ENCODE measurements at places on chromosomes 3 and 15. TPM values are rescaled to one million over a fixed set of nuclear protein-coding genes. Genes with fewer than 3 reads are reported as not detected.

DNA sequence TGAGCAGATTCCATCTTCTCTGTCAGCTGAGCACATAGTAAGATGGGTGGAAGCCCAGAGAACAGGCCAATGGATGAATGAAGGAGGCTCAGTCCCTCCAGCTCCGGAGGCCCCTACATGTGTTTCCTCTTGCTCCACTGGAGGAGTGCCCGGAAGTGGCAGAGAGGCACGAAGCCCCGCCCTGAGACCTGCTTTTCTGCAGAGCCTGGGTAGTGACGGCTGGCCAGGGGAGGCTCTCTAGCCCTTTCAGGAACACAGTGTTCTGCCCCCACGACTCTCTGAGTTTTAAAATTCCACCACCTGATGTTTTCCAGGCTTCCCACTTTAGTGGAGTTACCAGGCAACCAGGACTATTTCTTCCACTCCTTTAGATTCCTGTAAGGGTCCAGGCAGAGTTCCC is 149.4 kb upstream of the SLC6A11 start:
- no peak for DNase-seq

The VILL gene
- total RNA-seq, result 32.9 TPM

DNA sequence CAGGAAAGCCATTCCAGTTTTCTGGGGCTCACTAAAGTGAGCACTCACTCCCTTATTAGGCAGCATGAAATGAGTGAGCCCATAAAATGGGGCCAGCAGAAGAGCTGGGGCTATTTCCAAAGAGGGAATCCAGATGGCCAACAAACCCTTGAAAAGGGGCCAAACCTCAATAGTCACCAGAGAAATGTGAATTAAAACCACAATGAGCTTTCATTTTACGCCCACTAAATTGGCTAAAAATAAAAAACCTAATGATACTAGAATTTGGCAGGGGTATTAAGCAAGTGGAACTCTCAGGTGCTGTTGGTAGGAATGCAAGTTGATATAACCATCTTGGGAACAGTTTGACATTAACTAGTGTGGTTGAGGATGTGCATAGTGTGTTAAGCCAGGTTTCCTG is 42.1 kb upstream of the RAF1 start:
- no peak for DNase-seq

- DNase-seq, result peak; percentile 7
These were observed 1.4 kb downstream of the PLSCR1 start for GRCh38 chr3:146542978-146543377.

GRCh38 chr15:45555934-45556608 is 31.1 kb upstream of the BLOC1S6 start:
- DNase-seq, result peak; percentile 32

The AP3B2 gene
- 0.61 TPM for total RNA-seq

- no peak for DNase-seq
These were observed 514.4 kb downstream of the FGF12 start for GRCh38 chr3:192212979-192213378.

- no peak for DNase-seq
These were observed 26.1 kb downstream of the RAB6B start for GRCh38 chr3:133869586-133869985.

- DNase-seq, result no peak
These were observed 54.7 kb upstream of the SLCO2A1 start for GRCh38 chr3:134084242-134084950.

DNA sequence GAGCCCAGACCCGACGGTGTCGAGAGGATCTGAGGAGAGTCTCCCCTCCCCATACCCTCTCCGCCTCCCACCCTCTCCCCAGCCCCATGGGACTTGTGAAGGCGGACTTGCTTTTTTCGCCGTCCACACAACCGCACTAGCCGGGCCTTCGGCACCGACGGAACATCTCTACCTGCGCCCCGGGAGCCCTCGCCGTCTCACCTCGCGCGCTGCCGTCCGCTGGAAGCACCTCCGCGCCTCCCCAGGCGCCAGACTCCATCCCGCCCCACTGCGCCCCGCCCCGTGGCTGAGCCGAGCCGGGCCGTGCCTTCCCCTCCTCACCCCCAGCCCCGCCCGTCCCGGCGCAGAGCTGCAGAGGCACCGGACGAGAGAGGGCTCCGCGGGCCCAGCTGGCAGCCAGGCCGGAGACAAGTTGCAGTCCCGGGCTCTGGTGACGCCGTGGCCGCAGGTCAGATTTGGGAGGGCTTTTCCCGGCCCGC is at the start of the genes DUOX1 and DUOXA1:
Gene DUOX1, plus strand, starts transcription at position 344 of the 479 bp plus-strand sequence. CDS start 1,973 bp downstream, outside the sequence.
Gene DUOXA1, minus strand, starts transcription at position 229 of the 479 bp plus-strand sequence. CDS start 6,865 bp downstream, outside the sequence.
- peak; percentile 41 for DNase-seq

The GTPBP8 gene
- 23.5 TPM for total RNA-seq

- no peak for DNase-seq
These were observed 156.7 kb upstream of the SMAD3 start for GRCh38 chr15:66908744-66909095.

The FILIP1L gene
- 0.24 TPM for total RNA-seq

The CASR gene
- not detected for total RNA-seq

GRCh38 chr15:20341901-20342600 is 199.5 kb downstream of the GOLGA6L6 start:
- DNase-seq, result peak; percentile 26

GRCh38 chr15:63274427-63274826 is 3.0 kb upstream of the APH1B start:
- DNase-seq, result no peak

The PRKCD gene
- 46.7 TPM for total RNA-seq

- no peak for DNase-seq
These were observed 23.2 kb downstream of the ERICH6 start for GRCh38 chr3:150680562-150680961.

DNA sequence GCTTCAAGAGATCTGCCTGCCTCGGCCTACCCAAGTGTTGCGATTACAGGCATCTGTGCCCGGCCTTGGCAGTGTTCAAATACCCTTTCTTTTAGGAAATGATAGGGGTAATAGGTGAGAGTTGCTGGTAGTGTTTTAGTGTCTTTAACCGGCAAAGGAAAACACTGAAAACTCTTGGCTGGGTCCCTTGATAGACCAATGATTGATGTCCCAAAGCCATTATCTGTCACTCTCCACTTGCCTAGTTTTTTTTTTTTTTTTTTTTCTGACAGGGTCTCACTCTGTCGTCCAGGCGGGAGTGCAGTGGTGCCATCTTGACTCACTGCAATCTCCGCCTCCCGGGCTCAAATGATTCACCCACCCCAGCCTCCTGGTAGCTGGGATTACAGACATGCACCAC is 19.7 kb downstream of the EBLN2 start:
- DNase-seq, result no peak

GRCh38 chr15:99409097-99409473 is 156.7 kb upstream of the MEF2A start:
- peak; percentile 49 for DNase-seq

- DNase-seq, result no peak
These were observed 135.4 kb upstream of the PFN2 start for GRCh38 chr3:150105886-150106612.

DNA sequence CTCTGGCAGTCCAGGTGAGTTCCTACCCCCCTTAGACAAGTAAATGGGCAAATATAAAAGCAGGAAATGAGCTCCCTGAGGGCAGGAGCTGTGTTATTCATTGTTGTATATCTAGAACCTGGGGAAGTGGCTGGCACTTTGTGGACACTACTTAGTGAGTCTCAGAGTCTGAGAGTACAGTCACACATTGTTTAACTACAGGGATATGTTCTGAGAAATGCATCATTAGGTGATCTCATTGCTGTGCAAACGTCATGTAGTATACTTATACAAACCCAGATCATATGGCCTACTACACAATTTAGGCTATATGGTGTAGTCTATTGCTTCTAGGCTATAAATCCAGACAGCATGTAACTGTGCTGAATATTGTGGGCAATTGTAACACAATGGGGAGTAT is 52.4 kb downstream of the DRD3 start:
- DNase-seq, result no peak

The CCR9 gene
- 0.76 TPM for total RNA-seq

GRCh38 chr3:48952510-48953118 is 34.0 kb downstream of the ARIH2 start:
- DNase-seq, result peak; percentile 56

- no peak for DNase-seq
These were observed 33.3 kb downstream of the PEAK1 start for GRCh38 chr15:77386626-77387025.
